Activated naive CD4-positive, alpha-beta T cell (primary cell): ENCODE measurements at places on chromosomes 3 and 15.

DNA sequence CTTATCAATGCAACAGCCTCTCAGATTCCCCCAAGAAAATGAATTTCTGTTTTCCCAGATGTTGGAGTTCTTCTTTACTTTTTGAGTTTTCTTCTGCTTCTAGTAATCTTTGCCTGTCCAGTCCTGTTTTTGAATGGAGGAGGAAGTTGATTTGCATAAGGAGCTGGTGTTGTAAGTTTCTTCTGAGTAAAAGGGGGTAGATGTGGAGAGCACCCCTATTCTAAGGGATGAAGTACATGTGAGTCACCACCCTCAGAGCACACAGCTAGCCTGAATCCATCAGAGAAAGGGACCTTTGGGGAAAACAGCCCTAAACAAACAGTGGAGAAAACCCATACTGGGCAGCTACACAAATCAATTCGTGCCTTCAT is 34.5 kb downstream of the ACAA1 start:
- DNase-seq: no peak

DNA sequence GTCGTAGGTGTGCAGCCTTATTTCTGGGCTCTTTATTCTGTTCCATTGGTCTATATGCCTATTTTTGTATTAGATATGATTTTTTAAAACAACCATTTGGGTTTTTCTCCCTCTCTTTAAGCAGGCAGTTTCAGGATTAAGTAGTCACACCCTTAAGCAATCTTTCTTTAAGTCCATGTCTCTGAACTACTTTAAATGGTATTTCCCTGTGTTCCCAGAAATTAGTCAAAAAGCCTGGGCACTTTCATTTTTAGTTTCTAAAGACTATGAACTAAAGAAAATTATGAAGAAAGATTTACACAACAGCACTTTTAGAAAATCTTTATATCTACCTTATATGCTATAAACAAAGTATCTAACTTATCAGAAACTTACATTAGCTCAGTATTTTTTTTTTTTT is 110.3 kb downstream of the FAIM start:
- DNase-seq: no peak

DNA sequence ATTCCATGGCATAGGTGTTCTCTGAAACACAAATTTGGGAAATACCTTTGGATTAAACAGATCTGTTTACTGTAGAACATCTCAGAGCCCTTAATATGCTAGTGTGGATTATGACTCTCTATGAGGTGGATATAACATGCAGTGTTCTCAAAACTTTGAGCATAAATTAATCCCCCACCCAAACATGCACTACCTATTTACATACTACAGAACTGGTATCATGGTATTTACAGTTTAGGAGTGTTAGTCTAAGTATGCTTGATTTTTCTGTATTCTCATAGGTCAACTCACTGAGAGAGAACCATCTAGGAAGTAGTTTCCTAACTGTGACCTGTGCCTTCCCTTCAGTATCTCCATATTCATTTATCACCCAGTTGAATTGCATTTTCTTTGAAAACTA is 30.9 kb upstream of the ZNF609 start:
- DNase-seq: no peak

- no peak for DNase-seq
Measured at GRCh38 chr3:59968513-59969045, 918.8 kb upstream of the CFAP20DC start.

- DNase-seq: no peak
Measured at GRCh38 chr15:35170207-35170606, 85.1 kb upstream of the NANOGP8 start.

GRCh38 chr3:194485881-194486539 is 792 bp downstream of the ATP13A3 start:
- peak; percentile 22 for DNase-seq

DNA sequence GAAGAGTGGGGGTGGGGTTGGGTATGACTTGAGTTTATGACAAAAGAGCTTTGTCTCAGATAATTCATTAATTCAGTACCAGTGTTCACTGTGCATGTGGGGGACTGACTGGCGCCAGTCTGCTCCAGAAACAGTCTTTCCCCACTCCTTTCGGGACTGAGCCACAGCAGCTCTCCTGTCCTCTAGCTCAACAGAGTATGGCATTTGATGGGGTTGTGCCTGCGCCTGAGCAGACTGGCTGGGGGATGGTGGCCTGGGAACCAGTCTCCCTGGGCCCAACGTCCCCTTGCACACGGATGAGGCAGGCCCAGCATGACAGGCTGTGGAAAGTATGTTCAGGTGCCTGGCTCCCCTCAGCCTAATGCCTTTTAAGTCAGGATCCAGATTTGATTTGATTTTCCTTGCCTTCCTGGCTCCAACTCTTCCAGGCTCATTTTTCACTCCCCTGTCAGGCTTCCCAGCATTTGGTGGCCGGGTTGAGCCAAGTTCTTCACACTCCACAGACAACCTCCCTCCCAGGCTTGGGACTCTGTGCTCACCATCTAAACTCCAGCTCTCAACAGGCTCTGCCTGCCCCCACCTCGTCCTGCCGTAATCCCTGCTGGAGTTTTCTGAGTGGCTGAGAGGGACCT is 105.0 kb downstream of the MYLK start:
- no peak for DNase-seq

- no peak for DNase-seq
Measured at GRCh38 chr3:11588755-11589154, 55.0 kb downstream of the VGLL4 start.

- no peak for DNase-seq
Measured at GRCh38 chr3:31412832-31413231, 119.9 kb upstream of the STT3B start.

- DNase-seq: no peak
Measured at GRCh38 chr3:54916732-54917131, 11.1 kb downstream of the LRTM1 start.

DNA sequence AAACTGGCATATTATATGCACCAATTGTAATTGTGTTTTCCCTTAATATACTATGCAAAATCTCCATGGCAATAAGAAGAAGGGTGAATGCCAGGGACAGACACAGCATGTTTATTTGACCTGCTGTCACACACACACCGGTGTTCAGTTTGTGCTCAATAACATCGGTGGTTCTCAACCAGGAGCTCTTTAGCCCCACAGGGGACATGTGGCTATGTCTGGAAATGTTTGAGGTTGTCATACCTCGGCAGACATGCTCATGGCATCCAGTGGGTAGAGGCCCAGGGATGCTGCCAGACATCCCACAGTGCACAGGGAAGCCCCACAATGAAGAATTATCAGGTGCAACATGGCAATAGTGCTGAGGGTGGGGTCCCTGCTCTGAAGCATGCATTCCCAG is 38.2 kb downstream of the GLB1 start:
- no peak for DNase-seq

DNA sequence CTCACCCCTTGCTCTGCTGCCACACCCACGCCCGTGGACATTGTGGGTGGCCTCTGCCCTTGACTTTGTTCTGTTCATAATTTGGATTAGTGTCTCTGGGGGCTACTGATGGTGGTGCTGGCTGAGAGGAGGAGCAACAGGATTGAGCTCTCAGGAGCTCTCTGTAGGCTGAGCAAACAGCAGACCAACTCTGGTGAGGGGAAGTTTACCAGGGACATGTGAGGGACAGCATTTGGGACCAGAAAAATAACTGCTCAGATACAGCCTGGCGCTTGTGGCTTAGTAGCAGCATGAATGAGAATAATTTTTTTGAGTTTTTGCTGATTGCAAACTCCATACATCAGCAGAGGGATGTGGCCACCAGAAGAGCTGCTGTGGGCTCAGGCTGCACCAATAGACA is 14.8 kb downstream of the PPCDC start:
- DNase-seq: no peak

DNA sequence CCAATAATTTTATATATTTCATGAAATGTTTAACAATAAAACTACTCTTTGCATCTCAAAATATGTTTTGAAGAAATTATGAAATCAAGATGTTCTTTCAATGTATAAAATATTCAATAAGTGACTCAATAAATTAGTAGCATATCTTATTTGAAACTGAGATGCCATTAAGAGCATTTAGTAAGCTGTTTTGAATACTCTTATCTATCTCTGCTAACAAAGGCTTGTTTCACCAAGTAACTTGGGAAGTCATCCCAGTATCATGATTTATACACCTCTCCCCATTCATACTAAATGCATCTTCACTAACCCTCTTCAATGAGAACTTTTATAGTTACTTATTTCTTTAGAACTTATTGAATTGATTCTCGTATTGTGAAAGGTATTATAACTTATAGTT is 43.1 kb downstream of the TNIK start:
- no peak for DNase-seq
